CD4-positive, alpha-beta memory T cell (primary cell): ENCODE measurements at places on chromosomes 3 and 15.

- DNase-seq: no peak
Observed at GRCh38 chr3:144141496-144141895, 169.9 kb downstream of the DIPK2A start.

- no peak for DNase-seq
Observed at GRCh38 chr3:140850210-140850955, 91.3 kb upstream of the SLC25A36 start.

DNA sequence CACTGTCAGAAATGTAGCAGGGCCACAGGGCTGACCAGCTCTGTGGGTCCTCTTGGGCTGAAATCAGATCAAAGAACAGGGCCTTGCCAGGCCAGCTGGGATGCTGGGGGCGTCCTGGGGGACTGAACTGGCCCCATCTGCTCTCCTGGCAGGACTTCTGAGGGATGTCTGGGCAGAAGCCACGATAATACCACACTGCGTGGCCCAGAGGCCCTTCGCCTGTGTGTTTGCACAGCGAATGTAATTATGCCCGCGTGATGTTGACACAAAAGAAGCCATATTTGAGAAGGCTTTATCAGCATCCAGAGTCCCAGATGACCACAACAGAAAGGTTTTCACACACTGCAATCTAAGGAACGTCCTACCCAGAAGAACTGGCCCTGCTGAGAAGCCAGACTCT is 174.0 kb downstream of the RAB11A start:
- no peak for DNase-seq

DNA sequence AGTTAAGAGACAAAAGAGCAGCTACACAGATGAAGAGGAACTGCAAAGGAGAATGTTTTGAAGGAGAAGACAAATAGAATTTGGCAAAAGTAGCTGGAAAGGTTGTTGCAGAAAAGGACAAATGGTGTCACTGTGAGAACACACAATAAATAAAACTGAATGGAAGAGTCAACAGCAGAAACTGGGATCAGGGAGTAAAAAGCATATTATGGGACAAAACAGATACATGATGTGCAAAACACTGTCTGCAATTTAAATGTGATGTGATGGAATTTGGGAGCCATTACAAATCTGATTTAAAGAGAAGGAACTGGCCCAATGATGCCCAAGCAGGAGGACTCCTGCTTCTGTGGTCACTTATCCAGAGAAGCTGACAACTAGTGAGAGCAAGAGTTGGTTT is 46.1 kb downstream of the CD47 start:
- DNase-seq: no peak

- no peak for DNase-seq
Observed at GRCh38 chr3:110810356-110810755, 261.3 kb upstream of the NECTIN3 start.

DNA sequence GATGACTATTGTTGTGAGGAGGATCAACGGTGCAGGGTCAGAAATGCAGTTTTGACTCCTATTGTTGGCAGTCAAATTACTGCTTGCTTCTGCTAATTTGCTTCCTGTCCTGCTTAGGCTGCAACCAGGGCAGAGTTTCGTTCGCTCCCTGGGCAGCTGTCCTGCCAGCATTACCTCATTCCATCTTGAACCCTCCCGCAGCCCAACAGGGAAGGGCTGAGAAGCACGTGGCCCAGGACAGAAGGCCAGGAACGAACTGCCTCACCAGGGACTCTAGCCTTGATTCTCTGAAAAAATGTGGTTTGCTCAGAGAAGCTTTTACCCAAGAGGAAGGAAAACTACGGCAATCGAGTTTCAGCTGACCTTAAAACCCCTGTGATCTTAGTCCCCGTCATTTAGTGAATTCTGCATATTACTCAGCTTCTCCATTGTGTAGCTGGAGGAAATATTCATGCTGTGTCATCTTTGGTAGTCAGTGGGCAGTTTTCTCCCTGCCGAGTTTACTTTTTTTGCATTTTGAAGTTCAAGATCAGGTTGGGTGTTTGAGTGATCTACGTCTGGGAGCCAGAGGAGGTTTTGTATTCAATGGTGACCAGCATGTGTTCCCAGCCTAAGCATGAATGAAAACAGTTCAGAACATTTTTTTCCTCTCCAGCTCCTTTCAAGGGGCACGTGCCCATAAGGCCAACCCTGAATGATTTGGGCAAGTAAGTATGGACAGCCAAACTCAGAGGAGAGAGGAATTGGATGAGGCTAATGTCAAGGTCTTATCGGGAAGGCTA is 23.0 kb downstream of the TLNRD1 start:
- DNase-seq: no peak

DNA sequence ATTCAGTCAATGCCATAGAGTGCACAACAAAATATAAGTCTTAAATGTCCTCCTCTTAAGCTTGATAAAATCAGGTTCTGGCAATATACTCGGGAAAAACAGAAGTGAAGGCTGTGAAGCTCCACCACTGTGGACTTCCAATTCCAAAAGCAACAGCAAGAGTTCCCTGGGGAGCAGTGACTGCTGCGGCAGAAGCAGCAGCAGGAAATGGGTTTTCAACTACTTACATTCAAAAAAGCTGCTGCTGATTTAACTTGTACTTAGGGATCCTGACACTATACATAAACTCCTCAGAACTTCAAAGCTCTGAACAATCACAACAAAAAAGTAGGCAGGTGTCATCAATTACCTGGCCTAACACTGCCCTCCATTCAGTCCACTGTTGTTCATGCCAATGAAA is 4.7 kb downstream of the CEP152 start:
- DNase-seq: no peak

DNA sequence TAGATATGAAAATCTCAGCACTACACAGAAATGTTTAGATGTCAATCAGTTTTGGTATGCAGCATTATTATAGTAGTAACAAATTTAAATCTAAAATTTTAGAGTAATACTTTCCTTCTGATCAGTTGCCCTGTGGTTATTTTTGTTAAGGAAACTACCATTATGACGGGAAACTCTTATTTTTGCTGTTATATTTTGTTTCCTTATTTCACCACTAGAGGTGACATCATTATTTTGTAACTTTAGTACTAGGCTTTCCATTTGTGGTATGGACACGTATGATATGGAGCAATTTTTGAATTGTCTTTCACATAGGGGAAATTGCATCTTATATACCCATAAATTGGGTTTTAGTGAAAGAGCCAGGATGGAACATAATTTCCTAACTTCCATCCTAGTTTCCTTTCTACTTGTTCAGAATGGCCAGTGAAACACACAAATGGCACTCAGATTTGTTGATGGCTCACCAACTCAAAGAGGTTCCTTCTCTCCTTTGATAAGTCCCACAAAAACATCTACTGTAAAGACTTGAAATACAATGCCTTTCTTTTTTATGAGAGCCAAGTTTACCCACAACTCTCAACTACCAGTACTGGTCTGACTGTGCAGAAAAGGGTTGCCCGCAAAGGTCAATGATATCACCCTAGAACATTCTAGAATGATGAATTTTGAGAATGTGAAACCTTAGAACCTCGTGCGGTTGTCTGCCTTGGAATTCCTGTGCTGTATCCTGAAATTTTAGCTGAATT is 19.4 kb upstream of the PPP4R2 start:
- DNase-seq: no peak

DNA sequence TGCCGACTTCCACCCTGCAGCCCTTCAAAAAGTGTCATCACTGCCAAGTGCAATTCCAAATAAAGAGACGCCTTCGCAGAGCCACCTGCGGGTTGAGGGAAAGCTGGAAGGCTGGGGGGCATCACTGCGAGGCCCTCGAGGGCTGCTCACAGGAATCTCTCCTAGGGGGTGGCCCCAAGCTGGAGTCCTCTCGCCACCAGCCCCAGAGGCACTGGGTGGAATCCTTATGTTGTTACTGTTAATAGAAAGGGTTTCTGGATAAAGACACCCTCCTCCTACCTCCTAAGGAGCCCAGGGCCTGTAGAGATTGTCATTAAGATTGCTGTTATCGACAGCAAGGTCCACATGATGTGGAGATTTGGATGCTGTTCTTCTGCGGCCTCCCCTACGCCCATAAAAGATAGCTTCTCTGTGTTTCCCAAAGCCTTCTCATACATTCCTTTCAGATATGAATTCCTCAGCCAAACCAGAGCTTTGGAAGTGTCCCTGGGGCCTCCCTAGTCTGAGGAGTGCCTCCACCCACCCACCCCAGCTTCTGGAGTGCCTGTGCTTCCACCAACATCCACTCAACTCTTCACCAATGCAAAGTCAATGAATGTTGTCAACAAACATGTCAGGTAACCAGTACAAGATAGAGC is 512.7 kb downstream of the SHQ1 start:
- DNase-seq: no peak

DNA sequence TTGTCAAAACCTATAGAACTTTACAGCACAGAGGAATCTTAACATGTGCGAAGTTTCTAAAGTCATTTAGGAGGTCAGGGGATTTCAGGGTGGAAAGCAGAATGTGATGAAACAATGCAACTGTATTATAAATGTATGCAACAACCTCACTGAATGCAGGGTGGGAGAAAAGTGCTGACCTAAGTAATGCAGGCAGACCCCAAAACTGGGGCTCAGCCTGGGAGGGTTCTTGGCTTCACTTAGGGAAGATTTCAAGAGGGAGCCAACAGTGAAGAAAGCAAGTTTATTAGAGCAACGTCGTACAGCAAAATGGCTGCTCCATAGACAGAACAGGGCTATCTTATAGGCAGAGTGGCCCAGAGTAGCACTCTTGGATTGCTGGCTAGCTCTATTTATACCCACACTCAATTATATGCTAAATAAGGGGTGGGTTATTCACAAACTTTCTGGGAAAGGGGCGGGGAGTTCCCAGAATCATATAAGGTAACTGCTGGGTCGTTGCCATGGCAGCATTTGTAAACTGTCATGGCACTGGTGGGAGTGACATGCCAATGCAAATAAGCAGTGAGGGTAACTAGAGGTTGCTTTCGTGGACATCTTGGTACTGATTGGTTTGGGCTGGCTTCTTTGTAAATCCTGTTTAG is 14.2 kb upstream of the CAND2 start:
- DNase-seq: no peak

GRCh38 chr3:171334465-171334811 is 125.8 kb downstream of the TNIK start:
- no peak for DNase-seq

- DNase-seq: no peak
Observed at GRCh38 chr15:85024509-85025336, 43.1 kb downstream of the PDE8A start.

DNA sequence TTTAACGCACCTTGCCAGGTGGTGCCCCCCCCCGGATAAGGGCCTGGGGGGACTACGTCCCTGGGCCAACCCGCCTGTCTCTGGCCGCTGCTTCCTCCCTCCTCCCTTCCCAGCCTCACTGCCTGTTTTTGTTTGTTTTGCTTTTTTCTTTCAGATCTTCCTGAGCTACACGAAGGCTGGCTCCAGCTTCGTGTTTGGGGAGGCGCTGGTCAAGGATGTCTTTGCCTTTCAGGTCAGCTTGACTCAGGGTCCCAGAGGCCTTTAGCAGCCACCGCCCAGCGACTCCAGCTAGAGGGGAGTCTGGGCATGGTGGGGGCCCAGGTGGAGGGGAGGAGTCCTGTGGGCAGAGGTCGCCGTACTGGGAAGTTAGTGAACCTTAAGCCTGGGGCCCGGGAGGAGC is 24.1 kb downstream of the SLC28A1 start:
- no peak for DNase-seq

GRCh38 chr3:89974903-89975519 is 867.6 kb downstream of the EPHA3 start:
- DNase-seq: no peak

- no peak for DNase-seq
Observed at GRCh38 chr3:16478516-16478915, 35.0 kb downstream of the RFTN1 start.
